ENCODE measurements at places on chromosomes 6 and 20. TPM values are rescaled to one million over a fixed set of nuclear protein-coding genes. Genes with fewer than 3 reads are reported as not detected.

DNA sequence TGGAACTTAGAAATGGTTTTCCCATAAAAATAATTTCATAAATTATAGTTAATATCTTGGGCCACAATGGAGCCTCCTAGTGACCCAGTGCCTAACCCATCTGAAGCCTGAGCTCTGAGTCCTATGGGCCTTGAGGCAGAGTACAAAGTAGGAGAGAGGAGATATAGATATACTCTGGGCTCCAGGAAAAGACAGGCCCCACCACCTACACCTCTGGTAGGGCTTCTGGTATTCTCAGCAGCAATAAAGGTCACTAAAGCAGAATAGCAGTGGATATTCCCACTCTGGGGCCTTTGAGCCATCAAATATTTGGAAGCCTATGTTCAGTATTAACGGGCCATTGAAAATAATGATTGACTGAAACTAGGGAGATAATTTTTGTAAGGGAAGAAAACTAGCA, 24.1 kb downstream of the CYP39A1 start:
- no peak for DNase-seq

- no peak for DNase-seq
Observed at GRCh38 chr6:142500250-142500786, 198.5 kb downstream of the ADGRG6 start.

- DNase-seq = no peak
Observed at GRCh38 chr6:144613859-144614258, 328.7 kb downstream of the UTRN start.

- DNase-seq = no peak
Observed at GRCh38 chr6:63883597-63883996, 248.0 kb downstream of the PHF3 start.

The HS3ST5 gene
- not detected for total RNA-seq

The XKR7 gene
- total RNA-seq = not detected

The IMPG1 gene
- not detected for total RNA-seq

DNA sequence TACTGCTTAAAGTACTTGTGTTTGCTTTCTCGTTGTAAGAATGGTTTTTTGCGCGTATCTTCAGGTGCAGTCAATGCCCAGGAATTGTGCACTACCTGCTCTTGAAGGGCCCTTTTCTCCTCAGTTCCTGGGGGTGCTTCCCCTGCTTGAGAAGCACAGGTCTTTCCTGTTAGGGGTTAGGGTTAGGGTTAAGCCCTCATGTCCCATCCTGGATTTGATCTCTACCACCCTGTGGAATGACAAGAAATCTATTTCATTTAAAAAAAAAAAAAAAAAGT, 39.6 kb upstream of the TBXT start:
- DNase-seq = no peak

GRCh38 chr6:18347866-18348265, 39.3 kb upstream of the RNF144B start:
- DNase-seq = no peak

The BCAS4 gene
- total RNA-seq = 22.1 TPM

- DNase-seq = no peak
Observed at GRCh38 chr6:137570393-137570792, 76.2 kb upstream of the OLIG3 start.

- no peak for DNase-seq
Observed at GRCh38 chr6:154605178-154605881, 94.8 kb upstream of the CNKSR3 start.

The GGTLC1 gene
- total RNA-seq = not detected

- no peak for DNase-seq
Observed at GRCh38 chr6:31356216-31356945, 598 bp downstream of the HLA-B start.

DNA sequence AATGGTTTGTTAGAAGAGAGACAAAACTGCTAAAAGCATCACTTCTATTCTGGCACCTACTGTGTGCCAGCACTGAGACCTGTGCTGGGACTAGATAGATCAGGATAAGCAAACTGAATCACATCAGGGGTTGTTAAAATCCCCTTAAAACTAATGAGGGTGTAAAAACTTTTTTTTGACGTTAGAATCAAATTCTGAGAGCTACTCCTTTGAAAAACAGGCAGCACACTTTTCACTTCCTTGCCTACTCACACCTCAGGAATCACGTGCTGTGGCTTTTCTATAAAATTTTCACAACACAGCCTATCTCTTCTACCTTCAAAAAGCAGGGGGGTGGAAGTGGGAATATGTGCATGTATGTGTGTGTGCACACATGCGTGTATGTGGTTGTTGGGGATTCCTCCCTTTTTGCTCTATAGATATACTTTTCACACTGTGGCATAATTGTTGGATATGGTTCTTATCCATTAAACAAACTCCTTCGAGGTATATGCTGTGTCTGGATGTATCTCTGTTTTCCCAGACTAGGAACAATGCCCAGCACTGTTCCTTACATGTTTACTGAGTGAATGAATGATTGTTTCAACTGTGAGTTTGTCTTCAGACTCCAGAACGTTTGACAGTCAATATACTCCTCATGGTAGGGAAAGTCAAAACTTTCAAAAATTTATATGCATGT, 105.4 kb downstream of the FYN start:
- no peak for DNase-seq

DNA sequence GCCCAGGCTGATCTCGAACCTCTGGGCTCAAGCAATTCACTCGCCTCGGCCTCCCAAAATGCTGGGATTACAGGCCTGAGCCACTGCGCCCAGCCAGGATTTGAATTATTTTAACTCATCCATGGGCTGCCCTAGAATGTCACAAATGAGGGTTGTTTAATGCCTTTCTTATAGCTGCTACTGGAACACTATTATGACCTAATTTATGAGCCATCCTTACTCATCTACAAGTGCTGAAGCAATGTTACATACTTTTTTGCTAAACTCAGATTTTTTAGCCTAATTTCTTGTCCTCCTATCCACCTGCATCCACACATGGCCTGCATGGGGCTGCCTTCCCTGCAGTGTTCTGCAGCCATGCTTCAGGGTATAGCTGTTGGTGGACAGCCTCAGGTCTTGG, 59.9 kb downstream of the RTN4IP1 start:
- DNase-seq = peak; percentile 28

Data from HFFc6 (cell line).